ENCODE measurements at places on chromosomes 1 and 21.

DNA sequence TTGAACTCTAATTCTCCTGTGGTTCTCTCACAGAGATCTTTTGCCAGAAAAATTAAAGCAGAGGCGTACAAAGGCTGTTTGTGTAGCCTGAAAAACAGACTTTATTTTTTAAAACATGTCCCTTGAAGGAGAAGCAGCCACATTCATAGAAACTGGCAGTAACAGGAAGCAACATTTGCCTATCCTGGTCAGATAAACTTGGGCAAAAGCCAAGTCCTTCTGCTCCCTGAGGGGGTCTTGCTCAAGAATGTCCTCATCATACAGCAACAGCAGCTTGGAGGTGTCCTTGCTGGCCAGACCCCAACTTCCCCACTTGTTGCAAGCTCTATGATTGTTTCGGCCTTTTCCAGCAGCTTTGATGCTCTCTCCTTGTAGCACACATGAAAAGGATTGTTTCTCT, 36.3 kb downstream of the MSTO1 start:
- no peaks in the 10 kb centered on the region for H3K36me3 ChIP-seq
- no peak overlapping the region for H3K27ac ChIP-seq
- no peaks in the 10 kb centered on the region for H3K4me1 ChIP-seq
- no peak for DNase-seq

GRCh38 chr1:95048317-95048716, 24.4 kb downstream of the ALG14 start:
- H3K27ac ChIP-seq: no peak overlapping the region
- no peak for DNase-seq
- no peaks in the 10 kb centered on the region for H3K36me3 ChIP-seq
- H3K27me3 ChIP-seq: no peaks in the 10 kb centered on the region

GRCh38 chr1:231053493-231054162, 13.6 kb upstream of the FAM89A start:
- H3K36me3 ChIP-seq: no peaks in the 10 kb centered on the region
- H3K4me3 ChIP-seq: no peak overlapping the region
- no peak for DNase-seq
- peaks cover 10% of the 10 kb centered on the region for H3K27me3 ChIP-seq
- H3K27ac ChIP-seq: peak overlapping the region; percentile 24
- no peaks in the 10 kb centered on the region for H3K4me1 ChIP-seq

GRCh38 chr1:184907500-184907899, 66.8 kb downstream of the NIBAN1 start:
- no peak for DNase-seq
- no peak overlapping the region for H3K4me3 ChIP-seq
- H3K27me3 ChIP-seq: no peaks in the 10 kb centered on the region
- peaks cover 10% of the 10 kb centered on the region for H3K4me1 ChIP-seq
- no peaks in the 10 kb centered on the region for H3K36me3 ChIP-seq

DNA sequence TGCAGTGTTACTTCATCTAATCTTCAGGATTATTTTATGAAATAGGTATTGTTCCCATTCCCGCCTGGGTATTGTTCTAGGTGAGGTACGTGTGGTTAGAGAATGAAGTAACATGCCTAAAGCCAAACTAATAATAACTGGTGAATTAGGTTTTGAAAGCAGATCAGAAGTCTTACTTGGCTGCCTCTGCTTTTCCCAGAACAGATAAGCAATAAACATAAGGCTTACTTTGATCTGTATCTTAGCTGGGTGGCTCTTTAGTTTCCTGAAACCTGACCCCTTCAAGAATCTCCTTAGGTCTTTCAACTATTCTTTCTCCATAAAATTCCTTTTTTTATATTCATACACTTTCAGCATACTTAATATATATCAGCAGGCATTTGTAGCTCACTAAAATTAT, 65.3 kb downstream of the VAV3 start:
- H3K4me3 ChIP-seq: no peak overlapping the region
- no peaks in the 10 kb centered on the region for H3K27me3 ChIP-seq
- H3K36me3 ChIP-seq: no peaks in the 10 kb centered on the region
- DNase-seq: no peak
- no peak overlapping the region for H3K27ac ChIP-seq

- H3K27me3 ChIP-seq: no peaks in the 10 kb centered on the region
- no peak overlapping the region for H3K4me3 ChIP-seq
- no peak overlapping the region for H3K27ac ChIP-seq
- H3K4me1 ChIP-seq: no peaks in the 10 kb centered on the region
- no peak for DNase-seq
These were observed 29.4 kb downstream of the NENF start for GRCh38 chr1:212461916-212462660.

GRCh38 chr21:39116761-39117439, 66.4 kb downstream of the PSMG1 start:
- no peak overlapping the region for H3K4me3 ChIP-seq
- H3K36me3 ChIP-seq: no peaks in the 10 kb centered on the region
- DNase-seq: no peak
- H3K27me3 ChIP-seq: no peaks in the 10 kb centered on the region

DNA sequence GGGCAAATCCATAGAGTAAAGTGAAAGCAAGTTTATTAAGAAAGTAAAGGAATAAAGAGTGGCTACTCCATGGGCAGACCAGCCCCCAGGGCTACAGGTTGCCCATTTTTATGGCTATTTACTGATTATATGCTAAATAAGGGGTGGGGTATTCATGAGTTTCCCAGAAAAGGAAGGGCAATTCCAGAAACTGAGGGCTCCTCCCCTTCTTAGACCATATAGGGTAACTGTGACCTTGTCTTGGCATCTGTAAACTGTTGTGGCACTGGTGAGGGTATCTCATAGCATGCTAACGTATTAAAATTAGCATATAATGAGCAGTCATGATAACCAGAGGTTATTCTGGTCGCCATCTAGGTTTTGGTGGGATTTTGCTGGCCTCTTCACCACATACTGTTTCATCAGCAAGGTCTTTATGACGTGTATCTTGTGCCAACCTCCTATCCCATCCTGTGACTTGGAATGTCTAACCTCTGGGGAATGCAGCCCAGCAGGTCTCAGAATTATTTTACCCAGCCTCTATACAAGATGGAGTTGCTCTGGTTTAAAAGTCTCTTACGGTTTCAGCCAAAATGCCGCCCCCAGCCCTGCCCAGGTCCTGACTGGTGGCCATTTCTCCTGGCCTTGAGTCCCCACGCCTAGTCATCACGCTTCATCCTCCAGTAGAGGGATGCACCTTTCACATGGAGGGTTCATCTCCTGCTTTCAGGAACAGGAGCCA, 982 bp upstream of the TRIM17 start:
- peaks cover 17% of the 10 kb centered on the region for H3K27me3 ChIP-seq
- no peak overlapping the region for H3K27ac ChIP-seq
- H3K4me1 ChIP-seq: peaks cover 11% of the 10 kb centered on the region

- no peak overlapping the region for H3K4me3 ChIP-seq
- no peak overlapping the region for H3K27ac ChIP-seq
- H3K36me3 ChIP-seq: no peaks in the 10 kb centered on the region
- H3K27me3 ChIP-seq: no peaks in the 10 kb centered on the region
These were observed 19.3 kb upstream of the LBR start for GRCh38 chr1:225446981-225447615.

- no peaks in the 10 kb centered on the region for H3K36me3 ChIP-seq
- H3K4me1 ChIP-seq: peaks cover 3% of the 10 kb centered on the region
- no peaks in the 10 kb centered on the region for H3K27me3 ChIP-seq
- no peak for DNase-seq
These were observed 42.0 kb downstream of the DENND1B start for GRCh38 chr1:197733324-197733723.

DNA sequence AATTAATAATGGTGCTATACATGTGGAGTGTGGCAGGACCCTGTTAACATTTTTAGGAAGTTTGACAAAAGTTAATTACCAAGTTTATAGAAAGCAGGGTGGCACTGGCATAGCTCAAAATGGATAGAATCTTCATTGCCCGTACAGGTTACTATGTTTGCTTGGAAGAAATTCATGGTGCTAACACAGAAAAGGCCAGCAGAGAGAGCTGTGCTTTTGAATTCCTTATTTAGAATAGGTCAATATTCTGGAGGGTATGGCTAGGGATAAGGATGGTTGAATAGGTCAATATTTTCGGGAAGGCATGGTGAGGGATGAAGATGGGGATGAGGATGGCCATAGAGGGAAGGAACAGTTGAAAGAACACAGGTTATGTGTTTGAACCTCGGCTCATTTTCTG, 345.1 kb downstream of the LMO4 start:
- H3K27me3 ChIP-seq: no peaks in the 10 kb centered on the region
- H3K4me3 ChIP-seq: no peak overlapping the region
- no peaks in the 10 kb centered on the region for H3K36me3 ChIP-seq
- DNase-seq: no peak
- H3K27ac ChIP-seq: no peak overlapping the region
- H3K4me1 ChIP-seq: no peaks in the 10 kb centered on the region

GRCh38 chr1:210797422-210797821, 336.5 kb downstream of the KCNH1 start:
- H3K4me3 ChIP-seq: no peak overlapping the region
- no peak overlapping the region for H3K27ac ChIP-seq
- H3K27me3 ChIP-seq: no peaks in the 10 kb centered on the region
- no peaks in the 10 kb centered on the region for H3K36me3 ChIP-seq
- H3K4me1 ChIP-seq: no peaks in the 10 kb centered on the region

GRCh38 chr1:231021540-231022031, 18.5 kb downstream of the FAM89A start:
- no peak overlapping the region for H3K27ac ChIP-seq
- peaks cover 48% of the 10 kb centered on the region for H3K36me3 ChIP-seq
- H3K4me1 ChIP-seq: no peaks in the 10 kb centered on the region
- DNase-seq: peak; percentile 51

- H3K4me1 ChIP-seq: peaks cover 5% of the 10 kb centered on the region
- H3K36me3 ChIP-seq: peaks cover 22% of the 10 kb centered on the region
These were observed 13.7 kb downstream of the LRRC8B start for GRCh38 chr1:89538361-89538760.

- no peak overlapping the region for H3K4me3 ChIP-seq
- H3K4me1 ChIP-seq: no peaks in the 10 kb centered on the region
- no peaks in the 10 kb centered on the region for H3K27me3 ChIP-seq
These were observed 25.3 kb upstream of the RRP15 start for GRCh38 chr1:218259800-218260199.

Measured in endodermal cell (in vitro differentiated cells).